Lung microvascular endothelial cell (primary cell): ENCODE measurements at places on chromosomes 1 and 21.

- DNase-seq = peak; percentile 82
These were observed 30.5 kb upstream of the LRIG2 start for GRCh38 chr1:113042285-113043143.

- DNase-seq = no peak
These were observed 4.0 kb upstream of the SMIM12 start for GRCh38 chr1:34863501-34863900.

DNA sequence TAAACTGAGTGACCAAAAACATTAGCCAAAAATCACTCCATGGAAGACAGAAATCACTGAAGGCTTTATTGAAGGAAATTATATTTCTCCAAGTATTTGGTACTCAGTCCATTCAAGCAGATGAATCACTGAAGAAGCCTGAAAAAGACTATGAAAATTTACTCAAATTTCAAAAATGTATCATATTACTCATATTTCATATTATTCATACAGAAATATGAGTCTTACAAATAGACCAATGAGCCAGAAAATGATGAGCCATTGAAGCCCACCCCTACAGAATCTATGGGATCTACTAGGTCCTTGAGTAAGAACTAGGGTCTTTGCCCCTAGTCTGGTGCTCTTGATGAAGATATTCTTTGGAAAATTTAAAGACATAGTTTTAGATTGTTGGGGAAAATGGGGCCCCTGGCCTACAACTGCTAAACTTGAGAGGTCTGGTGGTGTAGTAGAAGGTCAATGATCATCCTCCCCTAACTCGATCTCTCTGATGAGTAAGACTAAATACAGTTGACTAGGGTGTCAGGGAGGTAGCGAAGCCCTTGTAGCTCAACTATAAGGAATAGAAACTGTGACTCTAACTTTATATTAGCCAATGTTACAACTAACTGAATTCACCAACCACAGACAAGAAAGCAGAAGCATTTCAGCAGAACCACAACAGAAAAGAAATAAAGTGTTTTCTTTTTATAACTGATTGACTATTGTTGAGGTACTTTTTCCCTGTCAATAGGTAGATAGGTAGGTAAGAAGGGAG lies 81.0 kb downstream of the NOTCH2 start:
- no peak for DNase-seq

- DNase-seq = no peak
These were observed 65.9 kb downstream of the SLC37A1 start for GRCh38 chr21:42579456-42580075.

- no peak for DNase-seq
These were observed 9.3 kb downstream of the NTMT2 start for GRCh38 chr1:170155055-170155454.

GRCh38 chr1:5161372-5161771 lies 507.0 kb downstream of the AJAP1 start:
- DNase-seq = no peak

GRCh38 chr1:18583326-18583941 lies 47.2 kb upstream of the PAX7 start:
- no peak for DNase-seq

- peak; percentile 99 for DNase-seq
These were observed 18.0 kb upstream of the PTP4A2 start for GRCh38 chr1:31955917-31956736.
